ENCODE measurements at places on chromosomes 2 and 18.

GRCh38 chr2:138237667-138238384 lies 263.7 kb upstream of the SPOPL start:
- DNase-seq, result no peak

- DNase-seq, result no peak
Observed at GRCh38 chr2:42048299-42049220, 739 bp downstream of the PKDCC start.

DNA sequence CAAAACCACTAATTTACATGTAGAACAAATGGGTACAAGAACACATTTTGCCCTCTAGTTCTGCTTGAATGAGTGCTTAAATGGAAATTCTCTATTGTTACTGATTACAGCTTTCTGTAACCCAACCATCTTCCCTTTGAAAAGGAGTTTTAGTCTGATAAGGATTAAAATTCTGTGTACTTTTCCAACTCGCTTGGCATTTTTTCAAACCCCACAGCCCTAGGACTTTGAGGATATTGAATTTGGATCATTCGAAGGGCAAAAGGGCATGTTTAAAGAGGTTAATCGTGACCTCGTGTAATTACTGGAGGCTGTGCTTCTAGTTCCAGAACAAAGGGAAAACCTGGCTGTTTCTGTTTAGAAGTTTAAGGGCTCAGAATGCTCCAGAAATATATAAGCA lies 432.3 kb downstream of the PID1 start:
- no peak for DNase-seq

- DNase-seq, result no peak
Observed at GRCh38 chr2:197919487-197919886, 115.1 kb downstream of the PLCL1 start.

DNA sequence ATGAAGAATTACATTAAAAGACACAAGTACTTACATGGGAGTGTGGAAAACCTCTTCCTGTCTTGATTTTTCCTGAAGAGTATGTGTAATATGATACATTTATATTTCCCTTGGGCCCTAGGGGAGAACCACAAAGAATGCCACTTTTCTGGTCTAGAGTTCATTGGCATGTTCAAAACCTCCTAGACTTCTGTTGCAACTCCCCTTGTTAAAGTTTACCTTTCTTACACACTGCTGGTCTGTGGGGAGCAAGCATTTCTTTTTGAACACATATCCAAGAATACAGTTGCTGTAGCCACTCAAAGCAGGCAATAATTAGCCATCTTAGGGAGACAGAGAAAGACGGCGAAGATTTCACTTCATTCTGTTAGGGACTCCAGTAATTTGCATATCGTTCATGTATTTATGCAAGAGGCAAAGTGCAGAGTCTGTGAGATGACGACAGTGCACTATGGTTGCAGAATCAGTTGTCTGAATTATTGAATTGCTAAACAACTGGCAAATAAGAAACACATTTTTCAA lies 103.5 kb downstream of the NOL4 start:
- DNase-seq, result peak; percentile 9

GRCh38 chr2:46335391-46336282 lies 38.4 kb downstream of the EPAS1 start:
- peak; percentile 58 for DNase-seq

DNA sequence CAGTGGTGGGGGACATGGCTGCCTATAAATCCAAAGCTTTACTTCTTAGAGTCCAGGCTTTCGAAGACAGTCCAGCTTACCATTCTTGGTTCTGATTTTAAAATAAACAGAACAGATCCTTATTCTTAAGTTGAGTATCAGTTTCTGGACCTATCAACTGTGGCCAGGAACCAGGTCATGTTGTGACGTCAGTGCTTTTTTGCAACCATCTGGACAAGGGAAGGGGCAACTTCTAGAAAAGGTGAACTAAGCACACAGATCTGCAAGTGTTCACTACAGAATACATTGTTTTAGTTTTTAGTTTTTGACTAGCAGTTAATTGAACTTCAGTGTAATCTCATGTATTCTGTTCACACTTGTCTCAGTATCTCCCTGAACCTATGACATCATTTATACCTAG lies 326.0 kb upstream of the MGAT5 start:
- DNase-seq, result no peak
